ENCODE measurements at places on chromosomes 5 and 9.

DNA sequence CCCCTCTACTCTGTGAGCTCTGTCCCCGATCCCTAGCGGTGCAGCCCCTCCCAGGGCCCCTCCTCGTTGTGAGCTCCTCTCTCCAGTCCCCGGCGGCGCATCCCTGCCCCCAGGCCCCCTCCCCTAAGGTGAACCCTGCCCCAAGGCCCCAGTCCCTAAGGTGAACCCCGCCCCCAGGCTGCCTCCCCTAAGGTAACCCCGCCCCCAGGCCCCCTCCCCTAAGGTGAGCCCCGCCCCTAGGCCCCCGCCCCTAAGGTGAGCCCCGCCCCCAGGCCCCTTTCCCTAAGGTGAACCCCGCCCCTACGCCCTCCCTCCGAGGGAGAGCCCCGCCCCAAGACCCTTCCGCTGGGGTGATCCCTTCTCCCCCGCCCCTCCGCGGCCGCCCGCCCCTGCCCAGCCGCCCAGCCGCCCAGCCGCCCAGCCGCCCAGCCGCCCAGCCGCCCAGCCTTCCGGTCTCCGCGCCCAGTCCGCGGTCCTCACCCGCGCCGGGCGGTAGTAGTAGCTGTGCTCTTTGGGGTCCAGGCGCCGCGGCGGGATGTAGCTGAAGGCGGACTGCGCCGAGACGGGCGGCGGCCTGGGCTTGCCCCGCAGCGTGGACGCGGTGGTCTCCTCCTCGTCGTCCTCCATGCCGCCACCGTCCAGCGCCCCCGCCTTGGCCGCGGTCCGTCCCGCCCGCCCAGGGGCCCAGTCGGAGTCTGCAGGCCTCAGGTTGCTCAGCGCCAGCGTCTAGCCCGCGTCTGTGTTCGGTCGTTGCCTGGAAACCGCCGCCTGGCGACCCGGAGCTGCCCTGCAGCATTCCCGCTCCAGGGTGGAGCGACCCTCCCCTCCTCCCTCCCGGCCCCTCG lies at the start of gene CFAP90:
Gene CFAP90, minus strand, starts transcription at position 739 of the 845 bp plus-strand sequence. Its CDS starts 112 bp downstream, at position 627.
- no peak for DNase-seq

GRCh38 chr9:116798521-116798920 lies 111.4 kb downstream of the TRIM32 start:
- no peak for DNase-seq

DNA sequence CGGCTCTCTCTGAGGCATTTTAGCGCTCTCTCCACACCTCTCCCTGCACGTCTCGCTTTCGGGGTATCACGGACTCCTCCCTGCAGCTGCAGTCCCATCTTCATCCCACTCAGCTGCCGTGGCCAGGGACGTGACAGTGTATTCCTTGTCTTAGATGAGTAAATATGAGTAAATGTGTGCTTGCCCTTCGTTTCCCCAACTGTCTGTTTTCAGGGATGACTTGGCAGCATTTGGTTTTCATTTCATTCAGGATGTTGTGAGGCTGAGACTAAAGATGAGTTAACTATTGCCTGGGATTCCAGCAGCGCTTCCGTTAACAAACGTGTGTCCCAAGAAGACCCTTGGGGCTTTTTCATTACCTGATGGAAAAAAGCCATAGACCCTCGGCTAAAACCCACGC lies 29.5 kb downstream of the GDNF start:
- no peak for DNase-seq

DNA sequence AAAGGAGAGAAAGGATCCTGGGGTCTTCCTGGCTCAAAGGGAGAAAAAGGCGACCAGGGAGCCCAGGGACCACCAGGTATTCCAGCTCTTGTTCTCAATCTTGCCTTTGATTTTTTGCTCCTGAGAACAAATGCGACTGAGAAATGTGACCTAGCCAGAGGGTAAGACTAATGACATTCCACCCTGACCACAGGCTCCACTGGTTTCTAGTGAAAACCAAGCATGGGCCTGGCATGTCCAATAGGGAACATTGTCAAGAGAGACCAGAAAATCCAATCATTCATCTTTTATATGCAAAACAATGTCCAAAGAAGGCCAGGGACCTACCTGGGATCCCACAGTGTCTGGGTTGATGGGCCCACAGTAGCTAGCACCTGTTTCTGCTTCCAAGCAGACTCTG lies 50.3 kb upstream of the TGFBR1 start:
- no peak for DNase-seq

- DNase-seq = no peak
Measured at GRCh38 chr5:77066823-77067442, 20.2 kb downstream of the ZBED3 start.

DNA sequence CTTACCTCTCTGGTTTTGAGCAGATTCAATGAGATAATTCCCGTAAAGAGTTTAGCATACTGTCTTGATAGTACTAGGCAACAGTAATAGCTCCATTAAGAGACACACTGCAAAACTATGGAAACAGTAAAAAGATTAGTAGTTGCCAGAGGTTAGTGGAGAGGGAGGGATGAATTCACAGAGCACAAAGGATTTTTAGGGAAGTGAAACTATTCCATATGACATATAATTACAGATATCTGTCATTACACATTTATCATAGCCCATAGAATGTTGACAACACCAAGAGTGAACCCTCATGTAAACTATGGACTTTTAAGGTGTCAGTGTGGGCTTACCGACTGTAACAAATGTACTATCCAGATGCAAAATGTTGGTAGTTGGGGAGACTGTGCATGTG lies 176.4 kb upstream of the PLCXD3 start:
- DNase-seq = no peak

DNA sequence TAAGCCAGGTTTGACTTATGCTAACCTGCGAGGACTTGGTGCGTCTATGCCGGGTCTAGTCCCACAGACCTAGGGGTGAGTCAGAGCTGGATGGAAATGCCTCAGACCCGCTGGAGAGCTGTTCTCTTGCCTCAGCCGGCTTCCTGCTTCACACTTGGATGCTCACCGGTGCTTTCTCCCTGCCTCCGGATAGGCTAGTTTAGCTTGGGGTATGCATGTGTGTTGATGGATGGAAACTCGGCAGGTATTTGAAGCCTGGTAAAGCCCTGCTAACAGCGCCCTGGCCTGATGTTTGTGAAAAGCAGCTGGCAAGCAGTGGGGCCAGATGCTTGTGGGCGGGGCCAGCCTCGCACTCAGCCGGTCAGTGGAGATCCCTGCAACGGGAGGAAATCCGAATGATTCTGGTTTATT lies 29.3 kb downstream of the PRRC2B start:
- DNase-seq = no peak
